ENCODE measurements at places on chromosomes 2 and 18. TPM values are rescaled to one million over a fixed set of nuclear protein-coding genes. Genes with fewer than 3 reads are reported as not detected.

DNA sequence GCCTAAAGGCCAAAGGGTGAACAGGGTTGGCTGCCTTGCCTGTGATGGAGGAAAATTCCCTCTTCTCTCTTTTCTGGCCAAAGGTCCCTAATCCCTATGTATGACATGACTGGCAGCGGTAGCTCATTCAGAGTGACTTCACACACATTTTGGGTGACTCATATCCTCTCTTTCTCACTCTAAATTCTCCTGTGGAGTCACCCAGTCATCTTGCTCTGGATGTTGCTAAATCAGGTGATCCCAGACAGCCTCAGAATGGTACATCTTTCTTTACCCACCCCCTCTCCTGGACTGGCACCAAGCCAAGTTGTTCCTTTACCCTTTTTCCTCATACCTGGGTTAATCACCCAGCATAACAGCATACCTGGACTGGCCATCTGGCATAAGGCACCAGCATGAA lies 77.2 kb downstream of the NEURL3 start:
- DNase-seq = no peak
- H3K27ac ChIP-seq = peak overlapping the region; percentile 39
- H3K36me3 ChIP-seq = no peaks in the 10 kb centered on the region
- H3K4me3 ChIP-seq = no peak overlapping the region

ZAP70 gene
- total RNA-seq = 240 TPM

GRCh38 chr2:98377544-98377943 lies 31.3 kb downstream of the CNGA3 start:
- H3K27ac ChIP-seq = no peak overlapping the region
- DNase-seq = no peak
- no peaks in the 10 kb centered on the region for H3K4me1 ChIP-seq

DNA sequence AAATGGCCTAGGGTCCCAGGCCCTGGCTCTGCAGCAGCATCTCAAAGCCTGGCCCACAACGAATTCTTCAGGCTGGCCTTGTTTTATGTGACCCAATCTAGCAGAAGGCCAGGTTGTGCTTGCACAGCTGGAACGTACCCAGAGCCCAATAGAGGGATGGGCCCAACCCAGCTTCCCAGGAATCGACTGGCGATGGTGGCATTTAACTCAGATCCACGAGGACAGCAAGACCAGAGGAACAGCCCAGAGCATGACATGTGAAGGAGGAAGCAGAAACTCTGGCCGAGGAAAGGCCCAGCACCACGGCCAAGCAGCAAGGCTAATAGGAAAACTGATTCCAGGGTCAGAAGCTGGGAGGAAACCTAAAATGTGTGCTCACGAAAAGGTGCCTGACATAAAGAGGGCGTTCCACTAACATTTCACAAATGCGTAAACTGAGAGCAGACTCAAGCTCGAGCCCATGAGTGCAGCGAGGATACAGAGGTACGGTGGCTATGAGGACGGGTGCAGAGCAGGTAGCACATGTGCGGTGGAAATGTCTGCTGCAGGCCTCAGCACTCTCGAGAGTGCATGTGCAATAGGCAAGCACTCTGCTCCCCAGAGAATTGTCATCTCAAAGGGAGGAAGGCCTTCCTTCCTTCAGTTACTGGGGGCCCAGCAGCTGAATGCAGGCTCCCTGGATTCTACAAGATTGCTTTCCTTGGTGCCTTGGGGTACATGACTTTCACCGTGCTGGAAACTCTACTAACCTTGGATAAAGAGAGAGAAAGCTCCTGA lies 156.9 kb upstream of the GLI2 start:
- H3K27ac ChIP-seq = no peak overlapping the region
- peaks cover 20% of the 10 kb centered on the region for H3K27me3 ChIP-seq
- H3K4me3 ChIP-seq = no peak overlapping the region
- H3K36me3 ChIP-seq = no peaks in the 10 kb centered on the region
- H3K4me1 ChIP-seq = no peaks in the 10 kb centered on the region

MSTN gene
- total RNA-seq = not detected

DNA sequence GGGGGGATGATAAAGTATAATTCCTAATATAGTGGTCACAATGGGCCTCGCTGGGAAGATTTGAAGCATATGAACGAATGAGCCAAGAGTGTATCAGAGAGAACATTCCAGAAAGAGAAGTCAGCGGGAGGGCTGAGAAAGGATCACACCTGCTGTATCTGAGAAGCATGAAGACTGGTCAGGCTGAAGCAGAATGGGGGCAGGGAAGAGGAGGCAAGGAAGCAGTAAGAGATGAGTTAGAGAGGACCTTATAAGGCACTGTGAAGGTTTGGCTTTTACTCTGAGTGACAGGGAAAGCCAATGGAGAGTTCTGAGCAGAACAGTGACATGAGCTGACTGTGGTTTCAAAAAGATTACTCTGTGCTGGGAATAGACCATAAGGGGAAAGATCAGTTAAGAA lies 73.5 kb downstream of the CHN1 start:
- no peak for DNase-seq
- no peaks in the 10 kb centered on the region for H3K27me3 ChIP-seq
- H3K4me1 ChIP-seq = no peaks in the 10 kb centered on the region
- H3K27ac ChIP-seq = no peak overlapping the region

NAT8 gene
- not detected for total RNA-seq
